Activated CD8-positive, alpha-beta T cell treated with anti-CD3 and anti-CD28 coated beads for 36 hours (primary cell): ENCODE measurements at places on chromosomes 12 and 14. TPM values are rescaled to one million over a fixed set of nuclear protein-coding genes. Genes with fewer than 3 reads are reported as not detected.

GRCh38 chr14:91946622-91947474 is 646 bp downstream of the FBLN5 start:
- no peak for DNase-seq

- DNase-seq, result no peak
These were observed 286.8 kb downstream of the LRIG3 start for GRCh38 chr12:58633479-58633878.

- DNase-seq, result no peak
These were observed 1.6 kb upstream of the HDAC7 start for GRCh38 chr12:47821346-47821706.

GRCh38 chr12:106585105-106585520 is 2.3 kb downstream of the RFX4 start:
- DNase-seq, result no peak

TCL1A gene
- total RNA-seq, result 0.65 TPM

KRT73 gene
- total RNA-seq, result not detected

DNA sequence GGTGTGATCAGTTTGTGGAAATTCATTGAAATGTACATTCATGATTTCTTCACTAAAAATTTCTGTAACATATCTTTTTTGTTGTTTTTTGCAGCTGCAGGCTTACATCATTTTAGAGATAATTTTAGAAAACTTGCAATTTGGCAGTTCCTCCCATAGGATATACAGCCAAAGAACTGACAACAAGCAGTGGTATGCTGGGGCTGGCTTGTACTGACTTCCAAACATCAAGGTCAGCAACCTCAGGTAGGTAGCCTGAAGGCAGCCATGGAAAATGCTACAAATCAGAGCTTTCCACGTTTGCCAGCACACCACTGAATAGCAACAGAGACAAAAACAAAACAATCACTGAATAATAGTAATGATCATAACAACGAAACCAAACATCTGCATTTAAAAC is 21.2 kb downstream of the TRIM9 start:
- DNase-seq, result no peak

VDR gene
- total RNA-seq, result 86.4 TPM

DNA sequence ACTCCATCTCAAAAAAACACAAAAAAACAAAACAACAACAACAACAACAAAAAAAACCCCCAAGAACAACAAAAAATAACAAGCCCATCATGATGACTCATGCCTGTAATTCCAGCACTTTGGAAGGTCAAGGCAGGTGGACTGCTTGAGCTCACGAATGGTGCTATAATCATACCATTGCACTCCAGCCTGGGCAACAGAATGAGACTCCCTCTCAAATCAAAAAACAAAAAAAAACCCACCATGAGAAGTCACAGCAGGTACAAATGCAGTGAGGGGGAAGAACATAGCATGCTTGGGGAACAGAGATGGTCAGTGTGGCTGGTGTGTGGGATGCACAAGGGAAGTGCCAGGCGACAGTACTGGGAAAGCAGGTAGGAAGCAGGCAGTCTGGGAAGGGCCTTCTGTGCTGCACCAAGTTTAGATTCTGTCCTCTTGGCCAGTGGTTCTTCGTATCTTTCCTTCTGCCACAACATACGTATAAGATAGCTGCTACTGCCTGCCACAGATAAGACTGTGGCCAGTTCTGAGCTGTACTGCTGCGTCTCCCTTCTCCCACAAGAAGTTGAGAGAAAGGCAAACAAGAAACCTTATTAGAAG is 28.0 kb downstream of the ATG14 start:
- no peak for DNase-seq

GRCh38 chr12:130642856-130643255 is 73.2 kb downstream of the RIMBP2 start:
- DNase-seq, result no peak

C12orf42 gene
- 1.4 TPM for total RNA-seq
